ENCODE measurements at places on chromosomes 7 and 10.

GRCh38 chr7:11779864-11780674 is 51.9 kb downstream of the THSD7A start:
- no peak for DNase-seq

DNA sequence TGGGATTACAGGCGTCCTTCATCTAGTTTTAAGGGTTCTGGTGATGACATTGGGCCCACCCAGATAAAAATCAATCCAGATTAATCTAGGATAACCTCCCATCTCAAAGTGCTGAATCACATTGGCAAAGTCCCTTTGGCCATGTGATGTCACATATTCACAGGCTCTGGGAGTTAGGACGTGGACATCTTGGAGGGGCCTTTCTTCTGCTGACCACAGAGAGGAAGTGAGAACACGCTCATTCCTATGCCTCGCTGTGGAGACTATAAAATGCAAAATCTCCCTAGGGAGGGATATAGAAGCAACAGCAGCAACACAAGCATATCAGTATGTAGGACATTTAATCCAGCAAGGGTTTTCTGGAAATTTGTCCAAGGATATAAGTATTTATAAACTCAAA is 266.0 kb upstream of the PITRM1 start:
- DNase-seq = no peak

- DNase-seq = no peak
These were observed 98.8 kb downstream of the SDK1 start for GRCh38 chr7:3399858-3400257.

GRCh38 chr7:30169579-30169978 is 34.8 kb downstream of the MTURN start:
- DNase-seq = no peak

DNA sequence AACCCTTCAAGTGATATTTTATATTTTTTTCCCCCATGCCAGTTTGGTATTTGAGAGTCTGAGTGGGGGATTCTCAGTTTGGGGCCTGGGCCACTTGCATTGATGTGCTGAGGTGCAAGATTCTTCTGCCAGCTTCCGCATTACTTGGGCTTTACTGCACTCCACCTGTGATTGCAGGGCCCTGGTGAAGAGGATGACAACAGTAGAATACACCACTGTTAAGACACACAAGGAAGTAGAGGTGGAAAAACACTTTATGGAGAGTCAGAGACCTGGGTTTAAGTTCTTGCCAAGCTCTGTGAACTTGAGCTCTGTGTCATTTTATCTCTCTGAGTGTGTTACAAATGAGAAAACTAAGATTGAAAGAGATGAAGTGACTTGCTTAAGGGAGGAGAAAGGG is 209.4 kb downstream of the LRMDA start:
- DNase-seq = no peak

GRCh38 chr10:128567551-128567950 is 441.3 kb upstream of the MKI67 start:
- DNase-seq = no peak

- DNase-seq = no peak
These were observed 57.5 kb upstream of the ZNF32 start for GRCh38 chr10:43706166-43706565.

GRCh38 chr10:132557696-132558515 is 20.3 kb downstream of the INPP5A start:
- no peak for DNase-seq

DNA sequence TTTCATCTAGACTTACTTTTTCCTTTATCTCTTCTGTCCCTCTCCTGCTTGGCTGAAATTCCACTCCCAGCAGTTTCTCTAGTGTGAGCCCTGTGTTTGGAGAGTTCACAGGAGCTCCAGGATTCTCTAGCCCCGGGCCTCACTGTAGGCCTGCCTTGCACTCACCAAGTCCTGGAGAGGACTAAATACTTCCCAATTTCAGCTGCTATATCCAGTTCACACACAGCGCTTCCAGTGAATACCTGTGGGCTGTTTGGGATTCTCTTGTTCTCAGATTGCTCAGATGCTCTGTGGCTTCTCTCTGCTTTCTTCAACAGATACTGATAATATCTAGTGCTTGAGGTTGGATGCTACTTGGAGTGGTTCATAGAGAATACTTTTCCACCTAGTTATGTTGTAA is 46.0 kb downstream of the MINPP1 start:
- DNase-seq = no peak

GRCh38 chr10:133226251-133226808 is 3.7 kb upstream of the UTF1 start:
- no peak for DNase-seq

- no peak for DNase-seq
These were observed 144.5 kb downstream of the ADCY1 start for GRCh38 chr7:45718464-45719330.

- no peak for DNase-seq
These were observed 50.8 kb downstream of the RHOBTB1 start for GRCh38 chr10:60893231-60893630.

DNA sequence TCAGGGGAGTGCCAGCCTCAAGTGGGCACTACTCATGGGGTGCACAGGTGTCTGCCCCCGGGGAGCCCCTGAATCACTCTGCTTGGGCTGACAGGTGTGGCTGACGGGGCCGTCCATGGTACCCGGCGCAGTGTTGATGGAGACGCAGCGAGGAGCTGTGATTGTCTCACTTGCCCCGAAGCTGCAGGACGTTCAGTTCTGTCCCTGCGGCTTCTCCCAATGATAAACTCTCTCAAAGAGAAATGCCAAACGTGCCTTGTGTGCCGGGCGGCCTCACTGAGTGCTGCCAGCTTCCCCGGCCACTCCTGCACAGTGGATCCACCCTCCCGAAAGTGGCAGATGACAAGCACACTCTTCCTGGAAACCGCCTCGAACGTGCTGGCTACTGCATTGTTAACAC is 203.2 kb downstream of the DNAJB6 start:
- no peak for DNase-seq

GRCh38 chr7:22395222-22395621 is 38.3 kb upstream of the RAPGEF5 start:
- DNase-seq = no peak

DNA sequence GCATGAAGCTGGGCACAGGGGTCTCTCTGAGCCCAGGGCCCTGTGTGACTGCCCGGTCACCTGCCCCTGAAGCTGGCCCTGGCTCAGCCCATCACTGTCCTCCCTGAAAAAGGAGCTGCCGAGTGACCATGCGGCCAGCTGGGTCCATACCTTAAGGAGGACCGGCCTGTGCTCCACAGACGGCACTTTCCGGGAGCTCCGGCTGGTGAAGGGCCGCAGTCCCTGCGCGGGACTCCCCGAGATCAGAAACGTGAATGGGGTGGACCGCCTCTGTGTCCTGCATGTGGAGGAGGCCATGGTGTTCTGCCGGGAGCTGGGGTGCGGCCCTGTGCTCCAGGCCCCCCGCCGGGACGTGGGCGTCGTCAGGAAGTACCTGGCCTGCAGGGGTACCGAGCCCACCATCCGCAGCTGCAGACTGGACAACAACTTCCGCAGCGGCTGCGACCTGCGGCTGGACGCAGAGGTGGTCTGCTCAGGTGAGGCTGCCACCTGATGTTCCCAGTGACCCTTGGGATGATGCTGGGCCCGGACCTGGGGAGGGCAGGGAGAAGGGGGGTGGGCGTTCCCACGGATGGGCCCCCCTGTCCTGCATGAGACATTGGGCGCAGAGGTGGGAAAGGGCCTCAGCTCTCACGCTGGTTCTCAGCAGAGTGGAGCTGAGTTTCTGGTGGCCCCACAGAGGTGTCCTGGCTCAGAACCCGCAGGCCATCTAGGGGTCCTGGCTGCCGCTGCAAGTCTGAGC is 3.5 kb downstream of the SCART1 start:
- DNase-seq = no peak

DNA sequence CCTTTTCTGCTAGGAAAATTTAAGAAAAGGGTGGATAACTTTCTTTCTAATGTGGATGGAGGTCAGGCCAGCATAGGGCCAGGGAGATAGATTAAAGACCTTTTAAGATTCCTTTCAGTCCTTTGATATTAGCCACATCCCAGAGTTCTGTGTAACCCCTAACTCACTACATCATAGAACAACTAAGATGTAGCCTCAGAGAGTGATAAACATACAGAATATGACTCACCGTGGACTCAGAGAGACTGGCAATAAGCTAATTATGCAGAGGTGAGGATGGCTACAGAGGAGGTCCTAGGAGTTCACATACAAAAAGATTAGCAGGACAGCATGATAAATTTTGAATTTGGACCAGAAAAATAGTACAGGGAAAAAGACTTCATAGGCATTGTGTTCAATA is 141.0 kb downstream of the AOAH start:
- DNase-seq = no peak

DNA sequence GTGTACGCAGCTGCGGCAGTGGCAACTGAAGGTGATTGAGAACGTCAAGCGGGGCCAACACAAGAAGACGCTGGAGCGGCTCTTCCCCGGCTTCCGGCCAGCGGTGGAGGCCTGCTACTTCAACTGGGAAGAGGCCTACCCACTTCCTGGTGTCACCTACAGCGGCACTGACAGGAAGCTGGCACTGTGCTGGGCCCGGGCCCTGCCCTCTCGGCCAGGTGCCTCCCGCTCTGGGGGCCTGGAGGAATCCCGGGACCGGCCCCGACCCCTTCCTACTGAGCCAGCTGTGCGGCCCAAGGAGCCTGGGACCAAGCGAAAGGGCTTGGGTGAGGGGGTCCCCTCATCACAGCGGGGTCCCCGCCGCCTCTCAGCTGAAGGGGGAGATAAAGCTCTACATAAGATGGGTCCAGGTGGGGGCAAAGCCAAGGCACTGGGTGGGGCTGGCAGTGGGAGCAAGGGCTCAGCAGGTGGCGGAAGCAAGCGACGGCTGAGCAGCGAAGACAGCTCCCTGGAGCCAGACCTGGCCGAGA is 6.5 kb downstream of the ZSWIM8 start:
- DNase-seq = no peak

- DNase-seq = peak; percentile 68
These were observed 22.7 kb upstream of the AGFG2 start for GRCh38 chr7:100516135-100516812.

- DNase-seq = peak; percentile 74
These were observed 2.8 kb downstream of the AGAP3 start for GRCh38 chr7:151088856-151089699.

GRCh38 chr7:76089865-76090475 is 42.1 kb downstream of the MDH2 start:
- DNase-seq = no peak

DNA sequence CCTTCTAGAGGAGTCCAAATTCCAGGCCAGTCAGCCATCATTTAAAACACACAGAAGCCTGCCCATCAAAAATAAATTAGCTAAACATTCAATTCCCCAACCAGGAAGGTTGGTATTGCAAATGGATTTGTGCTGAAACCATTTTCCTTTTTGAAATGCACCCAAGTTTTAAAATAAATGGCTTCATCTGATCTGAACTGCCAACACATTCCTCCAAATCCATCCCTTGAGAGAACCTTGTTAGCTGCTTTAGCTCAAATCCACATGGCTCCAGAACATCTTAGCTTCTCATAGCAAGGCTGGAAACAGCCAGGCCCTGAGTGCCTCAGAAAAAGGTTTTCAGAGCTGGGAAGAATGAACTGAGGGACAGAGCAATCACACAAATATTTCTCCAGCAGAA is 306.3 kb downstream of the FZD1 start:
- no peak for DNase-seq

- no peak for DNase-seq
These were observed 176.2 kb downstream of the PTPRN2 start for GRCh38 chr7:158411232-158411950.

DNA sequence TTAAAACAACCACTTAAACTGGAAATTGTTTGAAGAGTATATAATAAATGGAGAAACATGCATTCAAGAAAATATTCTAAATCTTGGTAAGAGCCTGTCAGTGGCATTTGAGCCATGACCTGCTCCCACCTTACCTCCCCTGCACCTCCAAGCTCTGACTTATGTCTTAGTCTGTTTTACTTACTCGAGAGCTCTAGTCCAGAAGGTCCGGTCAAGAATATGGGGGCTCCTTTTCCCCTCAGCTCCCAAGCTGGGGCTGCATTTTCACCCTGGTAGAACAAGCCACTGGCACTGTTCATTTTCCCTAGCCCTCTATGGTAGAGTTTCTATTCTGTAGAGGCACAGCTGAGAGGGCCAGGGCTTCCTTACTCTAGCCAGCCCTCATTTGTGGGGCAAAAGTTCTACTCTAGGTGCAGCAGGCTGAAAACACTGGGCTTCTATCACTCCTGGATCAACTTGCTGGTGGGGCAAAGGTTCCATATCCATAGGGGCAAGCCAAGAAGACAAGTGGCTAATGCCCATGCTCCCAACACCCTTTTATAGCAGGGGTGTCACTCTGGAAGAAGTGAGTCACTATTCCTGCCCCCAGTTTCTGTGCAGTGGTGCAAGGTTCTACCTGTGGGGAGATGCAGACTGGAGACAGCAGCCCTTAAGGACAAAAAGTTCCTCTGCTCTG is 40.6 kb downstream of the ZNF438 start:
- no peak for DNase-seq

DNA sequence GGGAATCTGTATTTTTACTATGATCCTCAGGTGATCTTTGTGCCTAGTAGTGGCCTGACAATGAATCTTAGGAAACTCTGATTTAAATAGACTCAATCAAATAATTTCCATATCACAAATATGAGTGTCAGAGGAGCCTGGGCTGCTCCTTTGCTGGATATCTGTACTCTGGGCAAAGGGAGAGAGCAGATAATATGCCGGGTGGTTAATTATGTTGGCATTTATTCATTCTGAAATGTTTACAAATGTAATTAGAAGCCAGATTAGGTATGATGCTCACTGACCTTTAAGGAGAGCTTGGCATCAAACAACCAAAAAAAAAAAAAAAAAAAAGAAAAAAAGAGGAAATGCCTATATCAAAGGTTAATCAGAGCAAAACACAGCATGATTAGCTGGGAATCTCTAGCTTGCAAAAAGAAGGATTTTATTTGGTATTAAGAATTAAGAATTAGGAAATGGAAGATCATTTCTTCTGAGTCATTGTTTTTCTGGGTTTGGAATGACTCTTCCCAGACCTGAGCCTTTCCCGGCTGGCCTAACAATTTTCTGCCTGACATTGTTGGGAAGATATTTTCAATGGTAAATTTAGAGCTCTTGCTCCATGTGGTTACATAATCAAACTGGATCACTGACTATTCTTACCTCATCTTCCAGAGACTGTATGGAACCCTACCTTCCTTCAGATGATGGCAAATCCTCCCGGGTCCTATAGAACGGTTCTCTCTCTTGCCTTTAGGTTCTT is 365.3 kb downstream of the REEP3 start:
- DNase-seq = no peak

Measured in right forelimb (tissue), 1 donor.